ENCODE measurements at places on chromosomes 7 and 10.

DNA sequence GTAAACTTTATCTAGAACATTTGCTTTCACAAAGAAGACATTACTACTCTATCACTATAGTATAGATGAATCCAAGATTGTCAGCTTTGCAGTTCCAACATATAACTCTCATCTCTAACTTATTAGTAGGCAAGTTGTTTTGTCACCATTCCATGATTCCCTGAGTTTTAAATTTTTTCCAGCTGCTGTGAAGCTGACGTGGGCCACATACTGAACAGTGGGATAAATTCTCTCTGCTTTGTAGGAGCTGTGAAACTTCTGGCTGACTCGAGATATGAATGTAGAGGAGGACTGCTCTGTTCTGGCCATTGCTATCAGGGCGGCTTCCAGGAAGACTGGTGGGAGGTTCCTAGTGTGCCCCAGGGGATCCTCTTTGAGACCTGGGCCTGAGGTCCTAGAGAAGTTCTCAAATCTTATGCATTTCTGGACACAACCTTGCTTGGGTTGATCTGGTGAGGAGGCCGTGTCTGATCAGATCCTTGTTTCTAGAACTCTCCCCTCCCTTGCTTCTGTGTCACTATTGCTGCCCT is 58.0 kb downstream of the LSMEM1 start:
- no peak for DNase-seq

DNA sequence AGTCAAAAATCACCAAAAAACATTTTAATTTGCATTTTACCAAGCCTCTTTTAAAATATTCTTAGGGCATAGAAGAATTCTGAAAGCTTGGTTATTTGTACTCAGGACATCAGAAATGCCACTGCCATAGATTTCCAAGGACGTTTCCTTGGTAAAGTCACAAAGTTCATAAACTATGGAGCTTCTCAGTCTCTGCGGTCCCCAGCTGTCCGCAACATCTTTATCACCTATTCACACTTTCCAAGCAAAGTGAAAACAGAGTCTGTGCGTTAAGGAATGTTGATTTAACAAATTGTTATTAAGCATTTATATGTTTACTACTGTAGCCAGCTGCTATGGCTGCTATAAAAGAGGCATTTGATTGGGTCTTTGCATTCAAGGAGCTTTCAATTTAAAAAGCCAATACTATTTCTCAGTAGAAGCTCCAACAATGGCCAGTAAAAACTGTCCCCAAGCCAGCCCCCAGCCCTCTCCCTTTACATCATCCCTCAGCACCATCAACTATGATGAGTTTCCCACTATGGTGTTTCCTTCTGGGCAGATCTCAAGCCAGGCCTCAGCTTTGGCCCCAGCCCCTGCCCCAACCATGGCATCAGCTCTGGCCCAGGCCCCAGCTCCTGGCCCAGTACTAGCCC is 36.8 kb downstream of the CADPS2 start:
- DNase-seq = no peak

DNA sequence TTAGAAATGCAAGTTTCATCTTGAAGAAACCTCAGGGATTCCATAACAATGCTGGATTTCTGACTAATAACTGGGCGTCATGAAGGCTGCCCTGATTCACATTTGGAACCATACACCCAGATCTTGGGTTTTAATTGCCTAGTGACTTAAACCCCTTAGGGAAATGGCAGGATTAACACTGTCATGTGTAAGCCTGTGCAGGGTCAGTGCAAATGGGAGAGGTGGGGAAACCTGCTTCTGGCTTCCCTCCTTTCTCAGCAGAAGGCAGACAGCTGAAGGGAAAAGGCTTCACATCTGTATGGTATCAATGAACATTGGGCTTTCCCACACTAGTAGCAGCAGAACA is 364.2 kb downstream of the ANKRD30A start:
- no peak for DNase-seq

GRCh38 chr10:12995425-12995861 is 6.1 kb downstream of the CCDC3 start:
- no peak for DNase-seq

DNA sequence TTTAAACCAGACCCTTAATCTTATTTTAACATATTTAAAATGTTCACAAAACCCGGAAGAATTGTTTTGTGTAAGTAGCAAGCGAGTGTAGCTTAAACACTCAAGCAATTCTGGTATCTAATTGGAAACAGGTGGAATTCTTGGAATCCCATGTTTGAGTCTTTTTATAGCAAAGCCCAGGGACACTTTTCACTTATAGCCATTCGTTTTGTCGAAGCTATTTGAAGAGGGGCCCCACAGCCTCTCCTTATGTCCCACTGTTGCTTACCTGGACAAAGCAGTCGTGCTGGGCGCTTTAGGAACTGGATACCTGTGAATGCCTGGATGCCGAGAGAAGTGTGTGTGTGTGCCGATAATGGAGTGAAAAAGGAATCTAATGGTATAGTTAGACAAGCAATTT is 3.3 kb downstream of the CUX1 start:
- no peak for DNase-seq

- DNase-seq = no peak
These were observed 21.9 kb upstream of the ZNF862 start for GRCh38 chr7:149816267-149816751.

- DNase-seq = no peak
These were observed 115.3 kb upstream of the WDR11 start for GRCh38 chr10:120735773-120736371.

DNA sequence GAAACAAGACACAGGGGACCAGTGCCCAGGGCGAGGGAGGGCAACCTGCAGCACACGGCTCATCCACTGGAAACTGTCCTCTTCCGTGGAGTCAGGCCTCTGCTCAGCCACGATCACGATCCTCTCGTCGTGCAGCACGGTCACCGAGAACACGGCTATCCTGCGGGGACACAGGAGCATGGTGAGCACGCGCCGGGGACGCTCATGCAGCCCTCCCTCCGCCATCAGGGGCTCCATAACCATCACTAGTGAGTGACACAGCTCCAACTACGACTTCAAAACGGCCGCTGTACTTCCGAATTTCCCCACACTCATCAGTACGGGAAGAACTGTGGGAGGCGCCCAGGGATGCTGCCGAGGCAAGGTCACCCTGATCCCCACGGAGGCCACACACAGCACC is 227.9 kb downstream of the ZMYND11 start:
- no peak for DNase-seq

DNA sequence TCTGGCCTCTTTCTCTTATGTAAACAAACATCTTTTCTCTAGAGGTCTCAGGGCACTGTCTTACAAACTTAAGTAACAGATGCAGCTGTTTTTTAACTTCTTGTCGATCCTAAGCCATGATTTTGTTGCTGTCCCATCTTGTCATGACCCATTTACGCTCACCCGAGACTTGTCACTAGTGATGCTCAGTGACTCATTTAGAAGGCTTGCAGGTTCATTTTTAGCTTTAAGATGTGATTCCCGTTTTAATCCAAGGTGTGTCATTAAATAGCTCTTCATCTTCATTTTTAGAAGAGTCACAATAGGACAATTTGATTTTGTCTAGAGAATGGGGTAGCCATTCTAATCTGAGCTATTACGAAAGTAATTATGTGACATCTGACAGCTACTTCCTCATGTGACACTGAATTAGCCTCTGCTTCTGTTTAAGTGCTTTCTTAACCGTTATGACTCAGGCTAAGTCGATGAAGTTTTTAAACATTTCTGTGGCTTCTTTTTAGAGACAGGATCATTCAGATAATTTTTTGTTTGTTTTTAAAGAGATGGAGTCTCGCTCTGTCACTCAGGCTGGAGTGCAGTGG is 42.7 kb downstream of the SPDYE5 start:
- peak; percentile 14 for DNase-seq

GRCh38 chr10:33664070-33664469 is 329.6 kb upstream of the NRP1 start:
- DNase-seq = no peak

DNA sequence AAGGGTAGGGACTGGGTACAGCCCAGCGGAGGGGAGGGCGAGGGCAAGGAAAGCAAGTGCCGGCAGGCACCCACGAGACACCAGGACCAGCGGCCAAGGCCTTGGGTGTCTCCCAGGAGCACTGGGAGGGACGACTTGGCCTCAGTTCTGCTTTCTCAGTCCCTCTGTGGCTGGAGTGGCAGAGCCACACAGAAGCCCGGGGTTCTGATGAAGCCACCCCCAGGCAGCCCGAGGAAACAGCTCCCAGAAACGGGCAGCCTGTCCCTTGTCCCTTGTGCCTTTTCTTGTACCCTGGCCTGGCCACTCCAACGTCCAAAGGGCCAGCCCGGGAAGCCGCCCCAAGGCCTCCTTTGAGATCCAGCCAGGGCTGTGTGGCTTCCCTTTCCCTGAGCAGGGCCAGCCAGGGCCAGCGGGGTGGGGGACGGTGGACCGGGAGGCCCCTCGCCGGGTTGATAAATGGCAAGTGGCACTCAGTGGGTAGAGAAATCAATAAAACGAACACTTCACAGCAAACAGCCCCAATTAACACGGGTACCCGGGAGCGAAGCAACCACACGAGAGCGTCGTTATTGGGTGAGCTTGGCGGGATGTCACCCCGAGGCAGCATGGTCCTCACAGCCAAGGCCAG is 69.8 kb upstream of the GNA12 start:
- no peak for DNase-seq

GRCh38 chr10:30804478-30805055 is 175.0 kb upstream of the LYZL2 start:
- DNase-seq = no peak

GRCh38 chr7:108016841-108017775 is 14.1 kb upstream of the LAMB1 start:
- peak; percentile 25 for DNase-seq

DNA sequence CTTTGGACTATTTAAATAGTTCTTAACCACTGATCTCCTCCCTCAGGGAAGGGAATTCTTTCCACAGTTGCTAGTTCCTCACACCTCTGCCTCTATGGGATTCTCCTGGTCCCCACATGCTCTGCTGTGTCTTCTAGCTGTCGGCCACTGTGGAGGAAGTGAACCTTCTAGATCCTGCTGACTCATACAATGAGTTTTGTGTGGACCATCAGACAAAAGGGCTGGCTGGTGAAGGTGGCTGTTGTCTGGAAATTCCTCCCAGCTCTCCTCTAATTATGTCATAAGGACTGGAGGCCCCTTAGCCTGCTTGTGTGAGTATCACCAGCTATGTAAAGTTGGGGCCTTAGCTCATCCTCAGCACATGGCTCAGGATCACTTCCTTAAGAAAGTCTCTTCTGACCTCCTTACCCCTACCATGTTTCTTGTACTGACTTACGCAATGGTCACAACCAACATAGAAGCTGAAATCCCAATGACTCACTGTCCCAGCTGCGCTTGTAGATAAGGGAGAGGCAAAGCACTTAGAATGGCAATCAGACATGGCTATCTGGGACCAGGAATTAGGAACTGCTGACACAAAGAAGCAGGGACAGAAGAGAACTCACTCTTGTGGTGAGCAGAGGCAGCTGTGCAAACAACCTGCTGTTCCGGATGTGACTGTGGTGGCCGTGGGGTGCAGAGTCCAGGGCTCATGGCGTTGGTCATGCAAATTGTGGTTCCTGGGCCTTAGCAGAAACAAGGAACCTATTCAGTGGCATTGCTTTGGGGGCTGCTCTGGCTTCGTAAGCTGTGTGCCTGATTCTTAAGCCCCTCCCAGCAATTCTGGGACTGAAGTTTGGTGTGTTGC is 2.5 kb upstream of the MACC1 start:
- peak; percentile 25 for DNase-seq

DNA sequence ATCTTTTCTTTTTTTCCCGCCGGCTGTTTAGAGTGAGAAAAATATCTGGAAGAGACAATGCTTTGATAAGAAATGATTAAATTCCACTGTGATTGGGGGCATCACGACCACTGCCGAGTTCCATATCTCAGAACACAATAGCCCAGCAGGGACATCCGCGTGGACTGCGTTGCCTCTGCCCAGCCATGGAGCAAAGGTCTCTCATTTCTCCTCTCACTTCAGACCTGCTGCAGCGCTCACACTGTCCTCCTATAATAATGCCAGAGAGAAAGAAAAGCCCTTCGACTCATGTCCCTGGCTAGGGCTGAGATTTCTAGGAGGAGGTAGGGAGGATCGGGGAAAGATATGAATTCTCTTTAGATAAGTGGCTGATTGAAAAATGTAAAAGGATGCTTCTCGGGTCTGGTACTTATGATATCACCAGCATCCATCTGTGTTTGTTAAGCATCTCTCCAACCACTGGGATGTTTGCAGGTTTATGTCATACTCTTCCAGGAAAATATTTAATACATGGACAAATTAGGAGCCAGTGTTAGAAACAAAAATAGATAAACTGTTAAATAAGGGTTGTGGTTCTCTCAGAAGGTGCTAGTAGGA is 472.9 kb upstream of the AKR1E2 start:
- no peak for DNase-seq

DNA sequence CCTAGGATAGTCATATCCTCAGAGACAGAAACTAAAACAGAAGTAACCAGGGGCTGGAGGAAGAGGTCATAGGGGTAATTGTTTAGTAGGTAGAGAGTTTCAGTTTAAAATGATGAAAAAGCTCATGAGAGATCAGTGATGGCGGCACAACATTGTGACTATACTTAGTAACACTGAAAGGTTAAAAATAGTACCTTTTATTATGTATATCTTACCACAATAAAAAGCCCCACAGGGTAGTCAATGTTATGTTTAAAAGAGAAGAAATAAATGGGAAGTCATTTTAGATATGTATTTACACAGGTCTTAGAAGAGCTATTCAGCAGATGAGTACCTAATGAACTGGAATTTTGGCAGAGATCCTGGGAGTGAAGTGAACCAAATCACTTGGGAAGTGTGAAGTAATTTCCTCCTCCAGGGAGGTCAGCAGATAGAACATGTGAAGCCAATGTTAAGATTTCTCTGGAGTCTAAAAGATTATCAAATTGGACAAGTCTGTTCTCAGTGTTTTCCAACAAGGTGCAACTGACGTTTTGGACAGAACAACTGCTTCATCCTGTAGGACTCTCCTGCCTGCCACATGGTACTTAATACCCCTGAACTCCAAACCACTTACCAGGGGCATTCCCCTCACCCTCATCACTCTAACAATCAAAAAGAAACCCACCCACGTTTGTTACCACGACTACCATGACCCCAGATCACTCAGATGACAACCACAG is 6.4 kb downstream of the CDCA7L start:
- DNase-seq = no peak

GRCh38 chr7:87627634-87627994 is 584 bp upstream of the RUNDC3B start:
- DNase-seq = no peak

DNA sequence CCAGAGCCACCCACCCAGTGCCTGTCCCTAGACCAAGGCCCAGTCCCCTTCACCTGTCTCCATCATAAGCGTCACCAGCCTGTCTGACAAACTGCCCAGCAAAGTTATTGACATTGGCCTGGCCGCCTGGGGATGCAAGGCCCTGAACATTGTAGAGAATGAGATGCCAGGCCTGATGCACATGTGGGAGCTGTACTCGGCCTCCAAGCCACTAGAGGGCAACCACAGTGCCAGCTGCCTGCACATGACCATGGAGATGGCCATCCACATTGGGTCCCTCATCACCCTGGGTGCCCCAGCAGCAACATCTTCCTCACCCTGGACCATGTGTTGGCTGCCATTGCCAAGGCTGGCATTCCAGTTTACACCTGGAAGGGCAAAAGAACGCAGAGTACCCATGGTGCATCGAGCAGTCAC is 63.7 kb upstream of the ANTXRL start:
- no peak for DNase-seq
